ENCODE measurements at places on chromosomes 2 and 18.

- no peak for DNase-seq
Measured at GRCh38 chr18:30639361-30639760, 403.2 kb downstream of the DSC3 start.

DNA sequence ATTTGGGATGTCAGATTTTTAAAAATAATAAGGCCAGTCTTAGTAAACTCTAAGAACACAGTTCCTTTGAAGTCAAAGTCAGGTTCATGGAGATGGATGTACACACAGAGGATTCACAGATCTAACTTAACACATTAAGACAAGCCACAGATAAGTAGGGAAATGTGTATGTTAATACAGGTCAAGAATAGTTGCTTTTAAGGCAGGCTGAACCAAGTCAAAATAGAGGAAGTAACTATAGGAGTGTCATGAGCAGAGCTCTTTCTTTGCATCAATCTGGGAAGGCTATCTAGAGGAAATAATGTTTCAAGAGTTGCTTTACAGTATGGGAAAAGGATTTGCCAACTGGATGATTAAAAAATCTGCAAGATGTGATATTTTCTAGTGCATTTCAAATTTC, 128.0 kb upstream of the FBXO11 start:
- DNase-seq: no peak

- no peak for DNase-seq
Measured at GRCh38 chr2:33241072-33241471, 235.4 kb upstream of the RASGRP3 start.

- DNase-seq: peak; percentile 62
Measured at GRCh38 chr2:147082850-147083522, 761.8 kb upstream of the ACVR2A start.

GRCh38 chr2:181910028-181910831, 18.7 kb downstream of the ITPRID2 start:
- no peak for DNase-seq

GRCh38 chr2:238644095-238645081, 203.5 kb upstream of the TWIST2 start:
- peak; percentile 86 for DNase-seq

DNA sequence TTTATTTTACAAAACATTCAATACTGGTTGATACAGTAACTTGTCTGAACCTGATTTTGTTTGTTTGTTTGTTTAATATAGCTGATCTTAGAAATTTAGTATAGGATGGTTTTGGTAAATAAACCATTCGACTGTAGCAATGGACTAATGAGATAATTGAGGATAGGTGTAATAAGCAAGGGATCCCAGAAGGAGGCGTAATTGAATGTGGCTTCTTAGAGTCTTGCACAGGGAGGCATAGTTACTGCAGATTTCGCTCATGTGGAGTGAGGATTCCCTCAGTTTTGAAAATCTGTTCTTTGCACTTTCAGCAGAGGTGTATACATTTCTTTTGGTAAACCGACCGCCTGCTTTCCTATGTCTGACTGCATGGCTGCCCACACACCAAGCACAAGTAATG, 709.6 kb downstream of the SOCS6 start:
- DNase-seq: no peak

DNA sequence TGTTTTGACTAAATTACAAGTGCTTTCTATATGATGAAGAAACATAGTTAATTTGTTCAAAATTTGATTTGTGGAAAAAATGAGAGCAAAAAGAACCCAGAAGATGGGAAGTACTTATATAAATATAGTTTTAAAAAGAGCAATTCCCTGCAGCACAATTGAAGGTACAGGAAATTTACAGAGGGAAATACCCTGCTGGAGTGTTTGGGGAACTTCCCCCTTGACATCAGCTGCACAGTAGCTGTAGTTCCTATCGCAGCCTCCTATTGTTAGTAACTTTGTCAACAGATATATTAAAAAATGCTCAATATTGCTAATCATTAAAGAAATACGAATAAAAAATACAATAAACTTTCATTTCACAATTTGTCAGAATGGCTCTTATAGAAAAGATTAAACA, 1118.8 kb upstream of the ZEB2 start:
- no peak for DNase-seq

DNA sequence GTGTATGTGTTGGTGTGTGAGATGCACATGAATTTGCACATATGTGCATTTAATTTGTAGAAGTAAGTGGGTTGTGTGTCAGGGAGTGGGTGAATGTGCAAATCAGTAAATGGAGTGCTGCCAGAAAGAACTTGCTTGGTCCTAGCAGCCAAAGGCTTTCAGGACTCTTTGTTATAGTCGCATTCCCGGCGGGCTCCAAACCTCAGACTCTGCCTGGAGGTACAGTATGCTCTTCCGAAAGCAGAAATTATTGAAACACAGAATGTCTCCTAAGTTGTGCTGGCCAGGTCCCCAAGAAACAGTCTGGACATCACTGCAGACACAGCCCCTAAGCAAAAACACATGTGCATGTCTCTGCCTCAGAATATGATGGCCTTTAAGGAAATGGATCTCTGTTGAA, 232.4 kb downstream of the INSIG2 start:
- no peak for DNase-seq

- no peak for DNase-seq
Measured at GRCh38 chr2:143891879-143892308, 628.0 kb downstream of the ZEB2 start.
